ENCODE measurements at places on chromosomes 4 and X.

DNA sequence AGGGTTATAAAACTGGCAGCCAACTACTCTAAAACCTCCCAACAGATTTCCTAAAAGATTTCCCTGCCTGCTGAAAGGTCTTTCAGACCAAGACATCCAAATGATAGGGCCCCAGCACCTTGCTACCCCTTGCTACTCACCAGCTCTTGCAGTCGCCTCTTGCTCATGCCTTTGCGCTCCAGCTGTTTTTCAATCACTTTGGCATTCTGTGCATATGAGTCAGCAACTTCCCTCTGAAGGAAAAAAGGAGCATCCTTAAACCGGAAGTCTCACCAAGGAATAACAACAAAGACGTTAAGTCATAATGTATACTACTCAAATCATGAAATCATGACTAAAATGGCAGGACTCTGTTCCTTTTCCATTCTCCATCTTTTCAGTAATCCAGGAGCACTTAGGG lies 24.0 kb downstream of the STEEP1 start:
- DNase-seq = no peak

DNA sequence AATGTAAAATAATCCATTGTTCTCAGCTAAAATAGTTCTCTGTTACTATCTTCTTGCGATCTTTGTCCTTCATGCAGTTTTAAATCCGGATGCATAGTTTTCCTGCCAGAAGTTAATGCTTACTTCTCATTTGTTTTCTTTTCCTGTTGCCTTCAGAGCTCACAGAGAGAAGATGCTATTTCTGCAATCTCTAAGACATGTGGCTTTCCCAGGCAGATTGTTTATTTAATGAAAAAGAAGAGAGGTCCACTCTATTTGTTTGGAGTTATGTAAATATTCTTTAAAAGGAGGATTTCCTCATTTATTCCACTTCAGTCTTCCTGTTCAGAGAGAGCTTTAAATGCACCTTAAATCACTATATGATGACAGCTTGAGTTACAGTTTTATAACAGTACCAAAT lies 39.3 kb upstream of the HPGD start:
- DNase-seq = no peak

GRCh38 chr4:82458729-82459128 lies 28.3 kb downstream of the ENOPH1 start:
- no peak for DNase-seq

DNA sequence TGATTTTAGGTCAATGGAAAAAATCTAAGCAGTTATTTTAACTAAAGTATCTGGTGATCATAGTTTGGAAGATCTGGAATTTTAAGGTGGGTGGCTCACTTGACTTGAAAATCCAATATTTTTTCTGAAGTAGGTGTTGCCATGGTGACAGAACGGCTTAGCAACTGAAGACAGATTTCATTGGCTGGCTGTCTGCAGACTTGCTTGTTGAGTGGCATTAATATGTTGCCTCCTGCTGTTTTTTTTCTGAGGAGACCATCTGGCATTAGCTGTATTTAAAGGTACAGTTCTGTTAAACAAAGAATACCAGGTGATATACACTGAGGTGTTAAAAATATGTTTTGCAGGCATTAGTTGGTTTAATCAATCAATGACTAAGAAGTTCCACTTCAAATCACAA lies 19.8 kb downstream of the CPE start:
- DNase-seq = peak; percentile 93

DNA sequence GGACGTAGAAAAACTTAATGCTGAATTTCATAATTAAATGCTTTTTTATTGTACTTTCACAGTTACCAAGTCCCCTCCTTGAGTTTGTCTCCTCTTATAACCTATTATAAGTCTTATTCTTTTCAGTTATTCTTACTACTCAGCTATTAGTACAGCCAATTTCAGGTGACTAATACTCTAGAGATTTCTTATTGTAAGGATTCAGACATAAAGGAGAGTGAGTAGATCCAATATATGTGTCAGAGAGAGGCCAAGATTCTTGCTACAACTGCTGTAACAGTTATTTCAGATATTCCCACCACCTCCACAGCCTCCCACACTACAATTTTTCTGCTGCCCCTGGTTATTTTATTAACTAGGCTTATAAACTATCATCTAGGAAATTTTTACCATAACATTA lies 274.5 kb downstream of the GPAT3 start:
- DNase-seq = no peak

DNA sequence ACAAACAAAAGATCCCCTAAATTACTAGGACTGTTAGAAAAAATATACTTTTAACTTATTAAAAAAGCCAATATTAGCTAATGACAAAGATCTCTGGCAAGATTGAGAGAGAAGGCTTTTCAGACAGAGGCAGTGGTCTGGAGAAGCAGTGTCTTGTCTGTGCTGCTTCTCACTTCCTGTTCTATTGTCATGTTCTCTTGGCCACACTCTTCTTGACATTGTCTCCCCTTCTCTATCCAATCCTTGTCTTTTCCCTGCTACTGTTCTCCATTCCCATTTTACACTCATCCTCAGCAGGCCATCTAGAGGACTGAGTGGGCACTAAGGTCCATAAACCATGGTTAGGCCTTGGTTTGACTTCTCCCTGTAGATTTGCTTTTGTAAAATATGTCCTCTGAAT lies 14.0 kb upstream of the TAPT1 start:
- DNase-seq = no peak

- DNase-seq = no peak
Measured at GRCh38 chr4:59823311-59823710, 1376.8 kb upstream of the ADGRL3 start.

DNA sequence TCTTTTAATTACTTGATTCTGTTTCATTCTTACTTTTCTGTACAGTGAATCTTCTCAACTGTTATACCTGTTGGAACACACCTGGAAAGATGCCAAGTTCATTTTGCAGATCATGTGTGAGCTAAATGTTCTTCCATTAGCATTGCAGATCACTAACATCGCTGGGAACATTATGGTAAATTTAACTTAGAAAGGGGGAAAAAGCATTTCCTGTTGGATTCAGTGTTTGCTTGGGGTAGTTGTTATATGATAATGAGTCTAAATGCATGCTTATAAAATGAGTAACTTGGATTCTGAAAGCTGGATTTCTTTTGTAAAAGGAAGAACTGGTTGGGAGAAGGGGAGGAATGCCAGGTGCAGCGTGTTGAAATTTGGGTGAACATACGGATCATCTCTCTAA lies 47.6 kb downstream of the POLA1 start:
- no peak for DNase-seq

GRCh38 chr4:6480534-6481088 lies 8.2 kb upstream of the PPP2R2C start:
- no peak for DNase-seq

- no peak for DNase-seq
Measured at GRCh38 chr4:67371615-67372014, 173.7 kb downstream of the CENPC start.

DNA sequence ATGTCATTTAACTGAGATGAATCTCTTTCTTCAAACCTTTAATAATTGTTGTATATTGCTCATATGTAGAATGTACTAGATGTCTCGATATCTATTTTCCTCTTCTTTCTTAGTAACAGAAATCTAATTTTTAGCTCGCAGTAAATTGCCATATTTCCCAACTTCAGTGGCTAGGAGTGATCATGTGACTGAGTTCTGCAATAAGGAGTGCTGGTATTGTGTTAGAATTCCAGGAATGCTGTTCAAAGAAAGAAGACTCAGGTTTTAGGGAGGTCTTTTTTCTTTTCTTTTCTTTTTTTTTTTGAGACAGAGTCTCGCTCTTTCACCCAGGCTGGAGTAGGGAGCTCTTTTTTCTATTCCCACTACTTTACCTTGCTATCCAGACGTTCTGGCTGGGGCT lies 81.7 kb downstream of the SLC10A7 start:
- no peak for DNase-seq

- no peak for DNase-seq
Measured at GRCh38 chr4:990746-991367, 2.3 kb downstream of the SLC26A1 start.

DNA sequence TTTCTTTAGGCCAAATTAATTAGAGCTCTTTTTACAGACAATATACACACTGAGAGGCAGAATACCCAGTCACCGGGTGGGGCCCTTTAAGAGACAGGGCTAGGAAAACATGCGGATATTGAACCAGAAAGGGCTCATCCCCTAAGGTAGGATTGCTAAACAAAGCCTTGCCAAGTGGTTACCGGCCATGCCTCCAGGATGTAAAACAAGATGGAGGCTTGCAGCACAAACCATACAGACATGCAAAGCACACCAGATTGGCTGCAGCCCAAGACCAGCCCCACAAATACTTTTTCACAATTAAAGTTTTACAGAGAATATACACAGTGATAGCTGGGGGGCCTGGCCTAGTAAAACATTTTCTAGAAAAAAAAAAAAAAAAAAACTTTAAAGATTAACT lies 210.0 kb downstream of the KLHL4 start:
- DNase-seq = no peak

DNA sequence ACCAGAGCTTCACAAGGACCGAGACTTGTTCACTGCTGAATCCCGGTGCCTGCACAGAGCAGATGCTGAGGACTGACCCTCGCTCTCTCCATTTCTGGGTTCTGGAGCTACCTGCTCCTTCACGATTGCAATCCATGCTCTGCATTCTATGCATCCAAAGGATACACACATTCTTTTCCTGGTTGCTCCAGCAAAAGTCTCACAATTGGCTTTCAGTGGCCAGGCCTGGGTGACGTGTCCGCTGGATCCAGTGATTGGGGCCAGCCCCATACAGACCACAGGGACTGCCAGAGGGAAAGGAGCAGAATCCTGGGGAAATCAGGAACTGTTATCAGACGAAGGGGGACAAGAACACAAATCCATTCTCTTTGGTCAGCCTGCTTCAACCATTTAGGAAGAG lies 14.9 kb upstream of the CDKN2AIP start:
- no peak for DNase-seq

DNA sequence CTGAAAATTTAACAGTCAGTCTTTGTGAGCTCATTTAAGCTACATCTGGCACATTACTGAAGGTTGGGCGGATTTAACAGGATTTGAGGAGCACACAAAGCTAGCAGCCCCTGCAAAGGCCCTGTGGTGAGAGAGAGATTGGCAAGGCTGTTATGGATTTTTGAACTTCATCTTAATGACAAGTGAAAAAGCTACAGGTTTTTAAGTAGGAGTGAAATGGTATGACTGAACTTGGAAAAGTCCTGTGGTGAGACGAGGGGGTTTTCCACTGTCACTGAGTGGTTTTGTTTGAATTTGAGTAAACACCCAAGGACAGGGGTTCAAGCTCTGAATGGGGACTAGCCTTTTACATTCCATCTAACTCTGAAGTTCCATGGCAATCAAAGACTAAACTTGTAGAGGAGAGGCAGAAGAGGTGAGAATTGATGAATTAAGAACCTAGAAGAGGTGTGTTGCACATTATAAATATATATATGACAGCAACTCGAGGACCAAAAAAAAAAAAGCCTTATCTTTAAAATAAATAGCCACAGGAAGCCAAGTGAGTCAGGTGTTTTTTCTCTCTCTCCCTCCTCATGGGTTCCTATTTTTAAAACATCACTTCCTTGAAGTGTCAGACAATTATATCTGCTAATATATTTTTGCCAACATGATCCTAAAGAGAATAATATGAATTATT lies 47.8 kb upstream of the CLNK start:
- no peak for DNase-seq

DNA sequence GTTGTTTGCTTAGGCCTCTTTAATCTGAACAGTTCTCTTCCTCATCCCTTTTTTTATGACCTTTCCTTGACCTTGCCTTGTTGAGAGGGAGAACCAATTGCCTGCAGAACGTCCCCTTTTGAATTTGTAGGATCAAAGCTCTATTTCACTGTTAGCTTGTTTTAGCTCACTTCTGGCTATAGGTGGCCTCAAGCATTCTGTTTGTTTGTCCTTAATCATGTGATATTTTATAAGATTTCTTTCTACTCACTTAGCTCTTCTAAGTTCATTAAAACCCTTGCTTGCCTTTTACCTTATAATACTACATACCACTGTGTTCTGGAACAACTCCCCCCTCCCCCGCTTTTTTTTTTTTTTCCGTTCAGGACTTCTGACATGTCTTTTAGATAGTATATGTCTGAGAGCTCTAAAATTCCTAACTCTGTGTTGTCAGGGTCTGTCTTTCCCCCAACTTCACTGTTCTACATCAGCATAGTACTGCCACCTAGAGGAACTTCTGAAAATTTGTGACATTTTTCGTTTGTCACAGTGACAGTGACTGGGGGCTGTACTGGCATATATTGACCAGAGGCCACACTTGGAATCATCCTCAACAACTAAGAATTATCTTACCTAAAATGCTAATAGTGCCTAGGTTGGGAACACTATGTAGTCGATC lies 128.5 kb downstream of the LARP7 start:
- peak; percentile 11 for DNase-seq

DNA sequence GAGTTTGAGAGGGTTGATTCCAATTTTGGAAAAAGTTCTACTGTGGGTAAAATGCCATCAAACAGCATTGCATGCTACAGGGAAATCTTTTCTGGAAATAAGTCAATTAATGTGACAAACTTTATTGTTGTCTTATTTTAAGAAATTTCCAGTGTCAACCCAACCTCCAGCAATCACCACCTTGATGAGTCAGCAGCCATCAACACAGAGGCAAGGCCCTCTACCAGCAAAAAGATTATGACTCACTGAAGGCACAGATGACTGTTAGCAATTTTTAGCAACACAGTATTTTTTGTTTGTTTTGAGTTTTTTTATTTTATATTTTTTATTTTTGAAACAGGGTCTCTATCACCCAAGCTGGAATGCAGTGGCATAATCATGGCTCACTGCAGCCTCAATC lies 165.4 kb upstream of the C1QTNF7 start:
- DNase-seq = no peak
